ENCODE measurements at places on chromosomes 12 and 14.

DNA sequence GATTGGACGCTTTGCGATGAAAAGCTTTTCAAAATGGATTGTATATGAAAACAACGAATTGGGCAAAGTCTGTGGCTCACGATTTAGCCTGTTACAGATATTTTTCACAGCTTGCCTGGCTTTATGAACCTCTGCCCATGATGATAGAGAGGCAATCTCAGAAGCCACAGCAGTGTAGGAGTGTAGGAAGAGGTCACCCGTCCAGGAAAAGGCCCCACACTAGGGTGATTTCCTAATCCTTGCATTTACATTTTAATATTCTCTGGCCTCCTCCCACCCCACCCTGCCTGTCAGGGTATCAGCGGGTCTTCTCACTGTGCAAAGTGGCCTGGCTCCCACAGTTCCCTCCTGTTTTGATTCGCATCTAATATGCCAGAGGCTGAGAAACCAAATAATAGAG is 81.8 kb upstream of the FOXN3 start:
- no peak for DNase-seq

DNA sequence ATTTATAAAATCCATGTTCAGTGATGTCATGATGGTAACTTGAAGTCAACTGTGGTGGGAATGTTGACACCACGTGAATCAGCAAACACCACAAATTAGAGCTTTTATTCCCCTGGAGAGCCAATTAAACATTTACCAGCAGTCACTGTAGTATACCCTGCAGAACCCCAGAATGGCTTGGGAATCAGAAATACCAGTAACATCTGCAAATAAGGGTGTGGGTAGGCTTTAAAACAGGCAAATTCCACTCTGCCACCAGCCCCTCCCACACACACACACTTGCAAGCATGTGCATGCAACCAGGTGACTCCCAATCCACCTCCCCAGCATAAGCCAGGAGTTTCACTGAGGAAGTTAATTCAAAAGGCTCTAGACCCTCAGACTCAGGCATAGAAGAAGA is 63.6 kb upstream of the TMEM263 start:
- DNase-seq, result no peak

DNA sequence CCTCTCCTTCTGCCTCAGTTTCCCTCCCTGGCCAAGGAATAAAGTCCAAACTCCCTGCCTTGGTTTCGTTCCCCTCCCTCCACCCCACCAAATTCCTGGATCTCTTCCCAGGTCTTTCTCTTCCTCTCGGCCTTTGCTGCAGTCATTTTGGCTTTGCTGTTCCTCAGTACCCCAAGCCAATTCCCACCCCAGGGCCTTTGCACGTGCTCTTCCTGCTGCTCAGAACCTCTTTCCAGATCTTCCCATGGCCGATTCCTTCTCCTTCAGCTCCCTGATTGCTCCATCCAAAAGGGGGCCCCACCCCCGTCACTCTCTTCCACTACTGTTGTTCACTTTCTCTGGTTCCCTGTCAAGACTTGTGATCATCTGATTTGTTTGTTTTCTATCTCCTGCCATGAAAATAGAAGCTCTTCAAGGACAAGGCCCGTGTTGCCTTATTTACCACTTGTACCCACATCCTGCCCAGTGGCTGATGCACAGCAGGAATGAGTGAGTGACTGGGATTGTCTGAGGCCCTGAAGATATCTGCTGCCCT is 3.1 kb downstream of the HNF1A start:
- DNase-seq, result no peak

GRCh38 chr12:69068448-69068847 is 135.5 kb upstream of the CPM start:
- DNase-seq, result no peak

DNA sequence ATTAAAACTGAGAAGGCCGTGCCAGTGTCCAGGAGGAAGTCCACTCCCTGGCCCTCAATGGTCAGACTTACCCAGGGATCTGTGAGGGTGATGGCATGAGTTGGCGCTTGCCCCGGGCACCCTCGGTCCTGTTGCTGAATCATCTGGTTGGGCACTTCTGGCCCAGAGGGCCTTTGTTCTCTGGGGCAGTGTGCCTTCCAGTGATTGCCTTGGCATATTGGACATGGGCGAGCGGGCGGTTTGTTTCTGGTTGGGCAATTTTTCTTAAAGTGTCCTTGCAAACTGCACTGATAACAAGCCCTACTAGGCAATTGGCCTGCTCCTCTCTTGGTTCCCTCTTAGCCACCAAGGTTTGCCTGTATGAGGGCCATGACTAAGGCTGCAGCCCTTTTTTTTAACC is 69.5 kb upstream of the ZDHHC17 start:
- no peak for DNase-seq

- no peak for DNase-seq
Observed at GRCh38 chr14:77139540-77140358, 1.8 kb downstream of the ZDHHC22 start.

DNA sequence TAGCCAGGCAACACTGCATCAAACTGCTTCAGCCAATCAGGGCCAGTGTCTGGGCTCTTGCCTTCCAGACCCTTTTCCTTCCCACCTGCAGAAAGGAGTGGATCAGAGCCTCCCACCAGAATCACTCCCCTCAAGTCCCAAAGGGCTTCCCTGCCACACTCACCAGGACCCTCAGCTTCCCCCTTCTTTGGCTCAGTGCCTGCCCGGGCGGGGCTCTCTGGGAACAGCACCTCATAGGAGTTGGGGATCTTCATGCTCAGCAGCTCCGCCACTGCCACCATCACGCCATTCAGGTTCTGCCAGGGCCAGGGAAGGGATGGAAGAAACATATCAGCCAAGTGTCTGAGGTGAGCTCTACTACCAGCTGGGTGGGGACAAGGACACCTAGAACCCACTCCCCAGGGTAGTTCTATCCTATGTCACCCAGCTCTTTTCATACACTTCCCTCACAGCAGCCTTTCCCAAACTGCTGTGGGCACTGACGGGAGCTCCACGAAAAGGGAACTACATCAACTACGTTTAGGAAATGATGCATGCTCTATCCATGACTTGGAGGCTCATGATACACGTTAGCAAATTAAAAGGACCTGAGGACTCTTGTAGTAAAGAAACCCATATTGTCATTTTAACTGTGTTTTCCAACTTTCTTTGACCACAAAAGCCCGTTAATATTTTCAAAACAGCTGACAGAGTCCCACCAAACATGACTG is 9.4 kb upstream of the PRKAG1 start:
- DNase-seq, result no peak

GRCh38 chr12:65868878-65869277 is 44.6 kb downstream of the HMGA2 start:
- DNase-seq, result no peak

DNA sequence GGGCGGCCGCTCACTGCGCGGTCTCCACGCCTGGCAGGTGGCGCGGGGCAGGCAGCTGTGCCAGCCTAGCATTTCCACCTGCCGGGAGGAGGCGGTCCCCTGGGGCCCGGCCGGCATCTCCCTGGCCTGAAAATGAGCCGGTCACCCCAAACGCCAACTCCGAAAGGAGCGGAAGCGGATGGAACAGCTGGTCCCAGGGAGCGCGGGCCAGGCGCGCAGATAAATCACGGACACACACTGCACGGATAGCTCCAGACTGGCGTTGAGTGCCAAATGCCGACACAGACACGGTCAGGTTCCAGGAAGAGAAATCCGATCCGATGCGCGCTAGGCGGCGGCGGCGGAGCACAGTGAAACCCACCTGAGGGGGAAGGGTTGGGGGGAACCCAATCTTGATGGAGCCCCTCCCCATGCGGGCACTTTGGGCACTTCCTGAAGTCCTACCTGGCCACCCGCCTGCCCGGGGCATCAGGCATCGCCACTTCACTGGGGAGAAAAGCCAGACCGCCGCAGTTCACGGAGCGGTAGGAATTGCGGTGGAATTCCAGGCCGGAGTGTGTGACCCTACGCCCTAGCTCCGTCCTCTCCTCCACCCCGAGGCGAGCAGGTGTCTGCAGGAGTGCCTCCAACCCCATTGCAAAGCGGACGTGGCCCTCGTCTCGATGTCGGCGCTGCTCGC is 624 bp upstream of the PLEKHD1 start:
- DNase-seq, result no peak

DNA sequence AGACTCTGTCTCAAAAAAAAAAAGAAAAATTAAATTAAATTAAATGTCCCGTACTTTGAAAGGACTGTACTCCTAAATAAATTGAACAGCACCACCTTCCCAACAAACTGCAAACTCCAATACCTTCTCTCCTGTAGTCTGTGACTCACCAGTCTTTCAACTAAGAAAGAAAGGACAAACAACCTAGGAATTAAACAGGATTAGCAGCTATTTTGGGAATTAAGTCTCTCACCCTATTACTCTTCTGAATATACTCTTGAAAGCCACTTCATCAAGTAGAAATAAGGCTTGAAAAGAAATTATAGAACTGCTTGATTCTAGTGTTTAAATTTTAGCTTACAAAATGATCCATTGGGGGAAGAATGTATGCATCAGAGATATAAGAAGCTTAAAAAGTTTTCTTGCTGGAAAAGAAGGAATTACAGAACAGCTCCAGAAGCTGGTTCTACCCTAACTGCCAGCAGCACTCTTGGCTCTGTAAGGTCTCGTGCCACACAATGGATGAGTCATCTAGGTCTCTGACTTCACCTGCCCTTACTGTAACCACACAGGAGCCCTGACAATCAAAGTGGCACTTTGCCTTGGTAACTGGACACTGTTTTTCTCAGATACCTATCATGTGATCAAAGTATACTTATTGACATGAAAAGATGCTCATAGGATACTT is 57.0 kb upstream of the CERS5 start:
- no peak for DNase-seq

GRCh38 chr14:61418746-61419145 is 97.4 kb downstream of the PRKCH start:
- no peak for DNase-seq

DNA sequence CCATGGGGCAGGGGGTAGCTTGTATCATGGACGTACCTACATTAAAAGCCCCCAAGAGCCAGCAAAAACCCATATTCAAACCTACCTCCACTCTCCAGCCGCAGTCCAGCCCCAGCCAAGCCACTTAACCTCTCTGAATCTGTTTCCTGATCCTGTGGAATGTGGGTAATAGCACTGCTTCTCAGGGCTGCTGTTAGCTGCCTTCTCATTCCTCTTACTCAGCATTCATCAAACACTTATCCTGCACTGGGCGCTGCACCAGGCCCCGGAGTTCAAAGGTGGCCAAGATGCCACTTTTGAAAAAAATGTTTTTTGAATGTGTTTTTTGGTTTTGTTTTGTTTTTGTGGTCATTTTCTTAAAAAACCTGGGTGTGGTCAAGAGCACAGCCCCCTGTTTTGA is 237.4 kb downstream of the CHST11 start:
- DNase-seq, result no peak

DNA sequence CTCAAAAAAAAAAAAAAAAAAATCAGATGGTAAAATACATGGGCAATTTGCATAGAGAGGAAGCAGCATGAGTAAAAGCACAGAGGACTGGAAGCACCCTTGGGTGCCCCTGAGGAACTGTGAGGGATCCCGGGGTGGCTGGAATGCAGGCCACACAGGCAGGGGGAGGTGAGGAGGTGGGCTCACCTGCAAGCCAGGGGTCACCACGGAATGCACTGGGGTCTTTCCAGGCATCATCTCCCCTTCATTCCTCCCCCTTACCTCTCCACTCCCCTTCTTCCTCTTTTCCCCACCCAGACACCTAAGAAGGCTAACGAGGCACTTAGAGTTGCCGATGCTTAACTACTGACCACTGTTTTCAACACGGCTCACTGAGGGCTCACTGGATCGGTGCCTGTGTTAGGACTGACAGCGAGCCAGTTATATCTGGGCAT is 14.4 kb upstream of the HIP1R start:
- DNase-seq, result no peak

DNA sequence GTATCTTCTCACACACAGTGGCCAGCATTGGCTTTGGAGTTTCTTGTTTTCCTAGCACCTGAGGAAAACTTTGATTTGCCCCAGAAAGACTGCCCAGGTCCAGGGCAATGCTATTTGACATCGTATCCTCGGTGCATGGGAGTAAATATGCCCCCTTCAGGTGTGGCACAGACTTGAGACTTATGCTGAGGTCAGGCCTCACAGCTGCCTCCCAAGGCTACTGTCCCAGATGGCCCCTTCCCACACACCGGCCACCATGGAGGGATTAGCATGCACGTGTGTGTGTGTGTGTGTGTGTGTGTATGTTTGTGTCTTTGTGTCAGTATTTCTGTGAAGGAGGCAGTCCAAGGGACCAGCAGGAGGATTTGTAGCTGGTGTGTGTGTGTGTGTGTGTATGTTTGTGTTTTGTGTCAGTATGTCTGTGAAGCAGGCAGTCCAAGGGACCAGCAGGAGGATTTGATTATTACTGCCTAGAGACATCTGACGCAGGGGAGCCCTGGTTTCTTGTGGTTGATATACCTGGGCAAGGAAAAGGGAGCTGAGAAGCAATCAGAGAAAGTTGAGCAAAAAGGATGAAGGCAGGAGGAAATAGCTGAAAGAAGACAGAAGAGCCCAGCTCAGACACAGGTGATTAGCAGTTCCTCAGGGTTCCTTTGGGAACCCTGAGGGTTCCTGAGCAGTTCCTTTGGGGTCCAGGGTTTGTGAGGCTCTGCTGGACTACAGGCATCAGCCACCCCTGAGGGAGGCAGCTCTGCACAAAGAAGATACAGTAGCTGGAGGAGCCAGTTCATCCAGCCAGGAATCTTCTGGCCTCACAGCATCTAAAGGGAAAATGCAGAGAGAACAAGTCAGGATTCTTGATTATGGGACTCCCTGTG is 42.2 kb downstream of the COX16 start:
- no peak for DNase-seq

DNA sequence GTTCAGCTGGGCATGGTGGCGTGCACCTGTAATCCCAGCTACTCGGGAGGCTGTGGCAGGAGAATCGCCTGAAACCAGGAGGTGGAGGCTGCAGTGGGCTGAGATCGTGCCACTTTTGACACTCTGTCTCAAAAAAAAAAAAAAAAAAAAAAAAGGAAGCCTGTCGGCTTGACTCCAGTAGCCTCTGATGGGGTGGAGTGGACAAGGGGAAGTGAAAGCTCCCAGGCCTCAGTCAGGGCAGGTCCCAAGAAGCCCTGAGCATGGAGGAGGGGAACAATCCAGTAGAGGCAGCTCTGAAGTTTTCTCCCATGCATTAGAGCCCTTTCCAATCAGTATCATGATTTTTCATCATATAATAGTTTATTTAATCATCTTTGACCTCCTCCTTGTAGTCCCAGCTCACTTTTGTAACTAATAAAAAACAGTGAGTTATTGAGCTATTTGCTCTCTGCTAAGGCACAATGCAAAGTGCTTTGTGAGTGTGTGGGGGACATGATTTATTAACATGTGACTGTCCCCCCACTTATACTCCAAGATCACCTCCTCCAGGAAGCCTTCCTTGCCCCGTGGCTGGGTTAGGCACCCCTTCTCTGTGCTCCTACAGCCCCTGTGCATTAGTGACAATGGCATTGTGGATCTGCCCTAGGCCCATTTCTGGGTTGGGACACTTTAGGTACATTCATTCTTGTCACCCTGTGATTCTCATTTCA is 4.7 kb upstream of the SSH1 start:
- DNase-seq, result no peak

DNA sequence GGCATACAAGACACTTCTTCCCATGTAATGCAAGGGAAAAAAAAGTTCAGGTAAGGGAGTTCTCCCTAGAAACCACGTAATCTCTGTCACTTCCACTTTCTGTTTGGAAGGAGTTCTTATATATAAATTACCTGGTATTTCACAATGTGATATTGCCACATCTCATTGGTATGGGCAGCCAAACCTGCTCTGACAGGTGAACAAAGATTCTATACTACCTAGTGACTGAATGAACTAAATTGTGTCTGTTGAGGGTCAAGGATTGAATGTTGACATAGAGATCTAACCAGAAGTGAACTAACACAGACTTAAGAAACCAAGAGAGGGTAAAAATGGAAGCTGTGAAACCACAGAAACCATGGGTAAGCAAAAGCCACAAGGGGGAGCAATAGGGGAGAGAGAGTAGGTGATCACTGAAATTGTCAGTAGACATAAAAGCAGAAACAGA is 161.3 kb downstream of the RPL10L start:
- no peak for DNase-seq

GRCh38 chr12:110171636-110172035 is 47.5 kb downstream of the IFT81 start:
- no peak for DNase-seq

Measured in non-pigmented ciliary epithelial cell (primary cell).